ENCODE measurements at places on chromosomes 1 and 21.

- no peak for DNase-seq
Observed at GRCh38 chr21:20667931-20668330, 330.3 kb upstream of the NCAM2 start.

GRCh38 chr1:15124362-15125100, 29.0 kb upstream of the TMEM51 start:
- no peak for DNase-seq

DNA sequence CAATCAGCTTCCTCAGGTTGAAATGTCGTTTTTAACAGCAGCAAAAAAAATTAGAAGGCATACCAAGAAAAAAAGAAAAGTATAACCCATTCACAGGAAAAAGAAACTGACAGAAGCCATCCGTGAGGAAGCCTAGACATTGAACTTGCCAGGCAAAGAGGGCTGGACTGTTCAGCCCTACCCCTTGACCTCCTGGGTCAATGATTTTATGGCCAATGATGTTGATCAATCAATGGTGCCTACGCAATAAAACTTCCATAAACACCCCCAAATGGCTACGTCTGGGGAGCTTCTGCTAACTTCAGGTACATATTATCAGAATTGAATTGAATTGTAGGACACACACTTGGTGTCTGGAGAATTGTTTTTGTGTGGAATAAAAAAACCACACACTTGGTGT, 4.8 kb upstream of the PSEN2 start:
- DNase-seq = no peak

DNA sequence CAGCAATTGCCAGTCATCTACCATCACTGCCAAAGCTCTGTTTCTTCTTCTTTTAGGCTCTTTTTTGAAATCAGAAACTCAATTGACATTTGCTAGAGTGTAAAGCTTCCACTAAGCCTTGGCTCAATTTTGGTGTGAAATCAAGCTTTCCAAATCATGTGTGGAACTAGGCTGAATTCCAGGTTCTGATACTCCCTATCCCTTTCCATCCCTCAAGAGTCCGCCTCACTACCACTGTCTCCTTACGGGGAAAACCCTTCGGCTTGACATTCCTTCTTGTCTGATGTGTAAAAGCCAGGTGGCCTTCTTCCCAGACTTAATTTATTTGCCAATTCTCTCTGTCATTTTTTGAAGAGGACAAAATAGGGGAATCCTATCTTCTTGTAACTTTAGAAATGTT, 47.2 kb upstream of the PRMT6 start:
- no peak for DNase-seq

GRCh38 chr1:2355373-2356261, 35.7 kb downstream of the MORN1 start:
- DNase-seq = no peak

- no peak for DNase-seq
Observed at GRCh38 chr21:34983680-34984086, 65.4 kb downstream of the RUNX1 start.

DNA sequence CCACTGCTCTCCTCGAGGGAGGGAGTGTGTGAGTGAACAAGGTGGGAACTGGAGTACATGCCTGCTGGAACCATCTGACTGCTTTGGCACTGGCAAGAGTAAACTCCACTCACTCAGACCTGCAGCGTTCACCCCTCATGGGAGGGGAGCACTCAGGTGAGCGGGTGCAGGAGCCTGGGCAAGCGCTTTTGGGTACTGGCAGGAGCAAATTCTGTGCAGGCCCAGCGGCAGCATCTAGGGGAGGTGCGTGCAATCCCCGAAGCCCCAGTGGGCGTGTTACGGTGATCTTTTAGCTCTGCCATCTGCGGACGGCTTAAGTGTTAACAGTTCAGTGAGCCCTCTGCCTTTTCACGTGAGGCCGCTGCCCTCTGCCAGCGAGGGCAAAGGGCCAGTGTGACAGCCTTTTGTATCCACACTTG, 127.4 kb downstream of the PATJ start:
- no peak for DNase-seq

DNA sequence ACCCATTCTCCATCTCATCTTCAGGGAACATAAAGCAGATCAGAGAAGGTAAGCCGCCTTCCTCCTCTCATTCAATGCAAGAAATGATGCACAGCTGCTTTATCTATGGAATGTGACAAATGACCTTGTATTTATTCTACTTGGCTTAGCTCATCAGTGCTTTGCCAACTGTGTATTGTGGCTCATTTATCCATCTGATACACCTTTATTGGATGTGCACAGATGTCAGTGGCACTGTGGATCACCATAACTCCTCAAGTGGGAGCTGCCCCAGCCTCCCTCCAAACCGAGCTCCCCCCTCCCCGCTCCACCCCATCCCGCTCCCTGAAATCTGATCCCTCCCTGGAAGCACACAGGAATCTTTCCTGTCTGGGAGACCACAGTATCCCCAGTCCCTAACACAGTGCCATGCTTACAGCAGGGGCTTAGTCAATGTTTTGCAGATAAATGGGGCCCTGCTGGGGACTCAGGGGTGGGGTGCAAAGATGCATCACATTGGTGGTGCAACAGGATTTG, 156.0 kb upstream of the RAB4A start:
- DNase-seq = no peak

DNA sequence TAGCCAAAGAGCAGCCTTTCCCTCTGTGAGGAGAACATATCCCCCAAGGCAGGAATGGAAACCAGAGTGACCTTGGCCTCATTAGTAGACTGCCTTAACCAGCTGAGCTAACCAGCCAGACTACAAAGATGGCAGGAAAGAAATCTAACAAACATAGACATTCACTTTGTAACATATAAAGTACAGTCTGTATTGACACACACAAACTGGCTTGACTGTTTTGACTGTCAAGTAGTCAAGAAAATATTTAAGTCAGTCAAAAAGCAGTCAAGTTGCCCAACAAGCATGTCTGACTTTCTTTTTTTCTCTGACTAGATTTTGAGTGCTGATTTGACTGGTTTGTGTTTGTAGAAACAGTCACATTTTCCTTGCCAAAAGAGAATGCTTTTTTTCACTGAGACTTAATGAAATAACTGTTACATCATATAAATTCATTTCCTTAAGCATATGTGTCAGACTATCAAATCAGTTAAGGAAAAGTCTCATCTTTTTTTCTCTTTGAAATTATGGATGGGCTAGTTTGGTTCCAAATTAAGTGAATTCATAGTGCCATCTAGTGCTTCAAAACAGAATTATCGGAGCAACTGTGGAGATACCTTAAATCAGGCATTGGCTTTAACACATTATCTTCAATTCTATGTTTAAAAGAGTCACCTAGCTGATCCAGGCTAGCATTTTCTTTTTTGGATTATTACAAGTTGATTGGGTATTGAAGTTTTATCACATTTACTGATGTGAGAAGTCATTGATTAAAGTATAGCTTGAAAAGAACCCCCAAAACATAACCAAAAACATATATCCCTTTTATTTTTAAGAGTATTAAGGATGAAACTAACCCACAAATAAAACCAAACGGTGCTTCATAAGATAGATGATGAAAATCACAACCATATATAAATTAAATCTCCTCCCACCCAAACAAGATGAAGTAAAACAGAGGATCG, 75.0 kb downstream of the ATP6V1G3 start:
- DNase-seq = peak; percentile 52

DNA sequence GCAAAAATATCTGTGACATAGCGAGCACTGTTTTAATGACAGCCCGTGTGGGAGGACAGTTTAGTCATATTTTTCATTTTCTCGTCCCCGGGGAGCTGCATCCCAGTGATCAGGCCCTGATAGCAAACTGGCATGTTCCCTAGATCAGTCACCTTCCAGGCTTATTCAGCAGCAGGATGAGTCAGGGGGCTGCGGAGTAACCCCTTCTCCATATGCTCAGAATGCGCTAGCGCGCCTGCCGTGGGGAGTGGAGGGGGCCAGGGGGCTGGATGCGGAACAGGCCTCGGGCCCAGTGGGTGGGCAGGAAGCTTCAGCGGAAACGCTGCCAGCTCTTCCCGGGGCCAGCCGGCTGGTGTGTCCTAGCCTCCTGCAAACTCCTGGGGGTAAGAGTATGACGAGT, 94.0 kb downstream of the KCND3 start:
- no peak for DNase-seq

Measured in naive thymus-derived CD8-positive, alpha-beta T cell (primary cell).